ENCODE measurements at places on chromosomes 3 and 15.

- no peak for DNase-seq
Measured at GRCh38 chr3:114551770-114552526, 258.1 kb downstream of the TIGIT start.

GRCh38 chr3:125143538-125143937, 69.0 kb downstream of the SLC12A8 start:
- DNase-seq, result no peak

DNA sequence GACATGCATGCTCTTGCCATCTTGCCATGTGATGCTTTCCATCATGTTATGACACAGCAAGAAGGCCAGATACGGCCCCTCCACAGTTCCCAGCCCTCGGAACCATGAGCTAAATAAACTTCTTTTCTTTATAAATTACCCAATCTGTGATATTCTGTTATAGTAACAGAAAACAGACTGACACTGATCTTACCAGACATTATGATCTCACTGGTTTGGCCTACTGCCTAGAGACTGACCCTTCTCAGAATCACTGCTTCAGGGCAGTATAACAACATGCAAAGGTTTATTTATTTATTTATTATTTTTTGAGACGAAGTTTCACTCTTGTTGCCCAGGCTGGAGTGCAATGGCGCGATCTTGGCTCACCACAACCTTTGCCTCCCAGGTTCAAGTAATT, 14.0 kb downstream of the ZNF619 start:
- DNase-seq, result no peak

DNA sequence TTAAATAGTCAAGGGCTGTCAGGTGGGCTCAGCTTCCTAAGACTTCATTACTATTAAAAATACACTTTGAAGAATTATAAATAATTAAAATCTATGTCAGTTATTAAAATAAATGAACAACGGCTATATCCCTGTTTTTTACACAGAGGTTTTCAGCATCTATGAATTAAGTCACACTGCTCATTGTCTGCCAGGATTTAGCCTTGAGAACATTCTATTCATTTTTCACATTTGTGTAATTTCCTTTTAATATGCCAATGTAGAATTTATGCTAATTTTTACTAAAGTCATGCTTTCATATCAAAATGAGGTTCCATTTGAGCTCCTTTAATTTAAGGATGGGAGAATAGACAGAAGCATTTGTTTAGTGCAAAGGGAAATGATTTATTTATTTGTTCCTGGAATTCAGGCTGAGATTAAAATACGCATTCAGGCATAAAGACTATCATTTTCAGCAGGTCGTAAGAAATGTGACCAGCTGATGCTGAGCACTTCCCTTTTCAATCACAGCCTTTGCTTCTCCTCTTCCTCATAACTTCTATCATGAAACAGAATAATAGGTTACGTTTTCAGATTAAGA, 345.1 kb downstream of the MFSD1 start:
- no peak for DNase-seq

GRCh38 chr3:49506906-49507305, 36.8 kb downstream of the DAG1 start:
- no peak for DNase-seq

DNA sequence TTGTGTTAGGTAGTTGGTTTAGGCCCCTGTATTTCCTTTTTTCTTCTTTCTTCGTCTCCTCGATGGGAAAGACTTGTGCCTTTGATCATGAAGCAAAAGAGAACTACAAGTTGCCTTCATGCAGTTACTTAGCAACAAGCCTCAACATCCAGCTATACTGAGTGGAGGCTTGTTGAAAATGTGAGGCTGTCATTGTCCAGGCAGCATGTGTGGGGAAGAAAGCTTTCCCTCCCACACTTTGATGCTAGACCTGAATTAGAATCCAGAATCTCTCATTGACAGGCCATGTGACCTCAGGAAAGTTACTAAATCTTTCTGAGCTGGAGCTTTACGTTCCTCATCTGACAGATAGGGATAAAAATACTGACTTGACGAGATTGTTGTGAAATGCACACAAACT, 23.7 kb downstream of the IFT122 start:
- DNase-seq, result no peak

DNA sequence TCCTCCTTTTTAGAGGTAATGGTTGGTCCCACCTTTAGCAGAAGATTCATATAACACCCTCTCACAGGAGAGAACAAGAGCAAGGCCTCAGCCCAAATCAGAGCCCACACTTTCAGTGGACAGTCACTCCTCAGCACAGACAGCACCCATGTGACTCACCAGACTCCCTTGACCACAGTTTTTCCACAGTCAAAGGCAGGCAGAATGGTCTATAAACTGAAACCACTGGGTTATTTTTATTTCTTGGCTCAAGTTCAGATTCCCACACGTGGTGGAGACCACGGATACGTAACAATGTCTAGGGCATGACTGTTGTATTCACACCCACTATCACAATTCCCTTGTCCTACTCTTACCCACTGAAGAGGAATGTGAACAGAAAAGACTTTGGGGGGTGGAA, 237.8 kb upstream of the UBE2E1 start:
- DNase-seq, result peak; percentile 34

- DNase-seq, result peak; percentile 59
Measured at GRCh38 chr15:65790694-65791334, 1.3 kb downstream of the DENND4A start.

DNA sequence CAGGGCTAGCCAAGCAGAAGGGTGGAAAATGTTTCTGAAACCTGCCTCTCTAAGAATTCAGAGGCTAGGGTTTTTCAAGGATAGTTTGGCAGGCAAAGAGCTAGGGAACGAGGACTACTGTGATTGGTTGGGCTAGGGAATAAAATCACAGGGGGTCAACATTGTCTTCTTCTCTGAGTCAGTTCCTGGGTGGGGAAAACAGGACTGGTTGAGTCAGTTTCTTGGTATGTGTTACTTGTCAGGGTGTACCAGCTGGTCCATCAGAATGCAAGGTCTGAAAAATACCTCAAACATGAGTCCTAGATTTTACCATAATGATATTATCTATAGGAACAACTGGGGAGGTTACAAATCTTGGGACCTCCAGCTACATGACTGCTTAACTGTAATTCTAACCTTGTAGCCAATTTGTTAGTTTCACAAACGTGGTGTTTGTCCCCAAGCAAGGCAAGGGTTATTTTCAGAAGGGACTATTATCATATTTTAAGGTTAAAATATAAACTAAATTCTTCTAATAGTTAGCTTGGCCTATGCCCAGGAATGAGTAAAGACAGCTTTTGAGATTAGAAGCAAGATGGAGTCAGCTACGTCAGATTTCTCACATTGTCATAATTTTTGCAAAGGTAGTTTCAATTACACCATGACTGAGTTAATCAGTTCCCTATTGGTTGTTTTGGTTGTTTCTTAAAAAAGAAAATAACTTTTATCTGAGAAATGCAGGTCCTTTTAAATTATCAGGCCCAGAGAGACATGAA, 231.5 kb downstream of the ALCAM start:
- no peak for DNase-seq

Measured in NB4 (cell line).